PC-3 (cell line): ENCODE measurements at places on chromosomes 13 and 19. TPM values are rescaled to one million over a fixed set of nuclear protein-coding genes. Genes with fewer than 3 reads are reported as not detected.

RGL3 gene
- 23.5 and 24.2 TPM in 2 replicates for total RNA-seq

ZNF729 gene
- not detected in 2 replicates for total RNA-seq

PBX4 gene
- 6.9 TPM in 2 replicates for total RNA-seq

SULT2B1 gene
- 4.8 and 6.7 TPM in 2 replicates for total RNA-seq

WDR62 gene
- 13.3 and 13.9 TPM in 2 replicates for total RNA-seq

C19orf12 gene
- 11.8 and 25.2 TPM in 2 replicates for total RNA-seq

KMT5C gene
- total RNA-seq: 21.9 and 36.6 TPM in 2 replicates

SPACA4 gene
- not detected in 2 replicates for total RNA-seq

GRCh38 chr19:20315543-20315942 lies 148.5 kb downstream of the ZNF486 start:
- H3K27ac ChIP-seq: no peak overlapping the region
- H3K36me3 ChIP-seq: no peaks in the 10 kb centered on the region
- H3K27me3 ChIP-seq: no peaks in the 10 kb centered on the region
- H3K4me1 ChIP-seq: no peaks in the 10 kb centered on the region

DNA sequence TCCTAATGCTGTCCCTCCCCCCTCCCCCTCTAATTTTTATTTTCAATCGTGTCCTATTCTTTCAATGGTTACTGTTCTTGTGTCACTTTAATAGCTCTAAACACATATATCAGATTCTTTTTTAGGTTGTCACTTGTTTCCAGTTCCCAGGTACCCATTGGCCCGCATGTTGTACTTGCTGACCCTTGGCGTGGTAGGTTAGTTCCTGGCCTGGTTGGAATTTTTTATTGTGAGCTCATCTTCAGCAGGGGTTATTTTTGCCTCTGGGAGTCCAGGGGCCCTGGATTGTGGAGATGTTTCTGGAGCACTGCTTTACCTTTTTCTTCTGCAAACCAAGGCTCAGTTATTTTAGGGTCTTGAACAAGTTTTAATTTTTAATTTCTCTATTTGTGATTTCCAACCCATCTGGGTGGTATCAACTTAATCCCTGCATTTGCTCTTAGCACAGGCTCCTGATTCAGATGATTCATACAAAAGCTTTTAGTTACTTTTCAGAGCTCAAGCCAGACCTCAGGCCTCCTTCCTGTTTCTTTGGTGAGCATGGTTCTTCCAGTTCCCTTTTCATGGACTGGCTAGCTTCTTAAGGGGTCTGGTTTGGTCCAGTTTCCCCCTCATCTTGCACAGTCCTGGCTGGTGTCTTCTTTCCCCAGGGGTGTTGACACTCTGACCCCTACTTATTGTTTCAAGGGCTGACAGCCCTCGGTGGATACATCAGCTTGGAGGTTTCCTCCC lies 220.5 kb downstream of the TM9SF2 start:
- H3K36me3 ChIP-seq: no peaks in the 10 kb centered on the region
- H3K27me3 ChIP-seq: no peaks in the 10 kb centered on the region
- H3K4me1 ChIP-seq: no peaks in the 10 kb centered on the region
- H3K27ac ChIP-seq: no peak overlapping the region
- no peak overlapping the region for H3K4me3 ChIP-seq
- DNase-seq: no peak

DNA sequence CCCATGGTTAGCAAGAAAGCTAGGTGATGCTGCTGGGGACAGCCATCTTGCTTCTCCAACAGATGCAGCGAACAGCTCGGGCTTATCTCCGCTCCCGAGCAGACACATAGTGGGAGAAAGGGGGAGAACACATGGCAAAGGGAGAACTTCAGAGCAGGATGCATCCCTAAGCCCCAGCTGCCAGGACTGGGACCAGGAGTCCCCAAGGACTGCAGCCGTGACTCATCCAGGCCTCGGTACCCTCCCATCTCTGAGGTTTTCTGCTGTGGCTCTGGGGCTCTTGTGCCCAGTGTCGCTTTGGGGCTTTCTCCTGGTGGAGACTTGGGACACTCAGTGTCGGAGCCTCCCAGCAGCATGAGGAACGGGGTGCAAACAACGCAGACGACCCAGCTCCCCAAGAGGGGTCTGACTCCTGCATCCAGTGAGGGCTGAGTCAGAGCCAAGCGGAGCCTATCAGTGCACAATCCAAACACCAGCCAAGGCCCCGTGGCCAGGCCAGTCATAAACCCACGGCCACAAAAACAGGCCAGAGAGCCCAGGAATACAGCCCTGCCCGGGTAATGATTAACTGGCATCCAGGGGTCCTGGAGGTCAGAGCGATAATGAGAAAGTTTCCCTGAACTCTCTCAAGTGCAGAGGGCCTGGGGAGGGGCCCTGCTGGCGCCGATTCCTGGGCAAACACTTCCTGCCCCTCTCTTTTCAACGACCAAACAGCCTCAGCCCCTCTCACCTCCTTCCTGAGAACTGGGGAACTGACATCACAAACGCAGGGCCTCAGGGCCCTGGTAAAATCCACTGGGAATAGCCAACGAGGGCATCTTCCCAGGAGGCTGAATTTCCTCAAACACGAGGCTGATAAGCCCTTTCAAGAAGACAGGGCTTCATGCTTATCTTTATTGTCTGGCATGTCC lies 202.9 kb downstream of the USP12 start:
- no peaks in the 10 kb centered on the region for H3K36me3 ChIP-seq
- DNase-seq: no peak
- no peak overlapping the region for H3K27ac ChIP-seq
- no peaks in the 10 kb centered on the region for H3K27me3 ChIP-seq
- H3K4me1 ChIP-seq: no peaks in the 10 kb centered on the region

DNA sequence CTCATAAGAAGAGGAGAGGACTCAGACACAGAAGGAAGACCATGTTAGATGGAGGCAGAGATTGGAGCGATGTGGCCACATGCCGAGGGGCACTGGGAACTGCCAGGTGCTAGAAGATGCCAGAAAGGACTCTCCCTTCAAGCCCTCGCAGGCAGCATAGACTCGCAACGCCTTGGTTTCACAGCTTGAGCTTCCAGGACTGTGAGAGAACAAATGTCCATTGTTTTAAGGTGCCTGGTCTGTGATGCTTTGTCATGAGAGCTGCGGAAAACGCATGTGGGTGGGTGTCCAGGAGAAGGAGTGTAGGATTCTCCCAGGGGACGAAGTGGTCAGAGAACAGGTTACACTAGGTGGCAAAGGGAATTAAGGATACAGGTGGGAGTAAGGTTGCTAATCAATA lies 125.9 kb upstream of the USP29 start:
- no peaks in the 10 kb centered on the region for H3K27me3 ChIP-seq
- no peak overlapping the region for H3K27ac ChIP-seq
- no peak for DNase-seq
- no peaks in the 10 kb centered on the region for H3K36me3 ChIP-seq
- H3K4me3 ChIP-seq: no peak overlapping the region

- no peaks in the 10 kb centered on the region for H3K27me3 ChIP-seq
- no peaks in the 10 kb centered on the region; the same call in 1 of the 2 replicates for H3K4me1 ChIP-seq
- H3K36me3 ChIP-seq: no peaks in the 10 kb centered on the region; the same call in 1 of the 2 replicates
- H3K4me3 ChIP-seq: no peak overlapping the region
Observed at GRCh38 chr19:1674293-1674679, 21.9 kb upstream of the TCF3 start.

GRCh38 chr19:19485161-19485997 lies 30.0 kb downstream of the TSSK6 start:
- H3K4me1 ChIP-seq: peaks cover 22% of the 10 kb centered on the region
- H3K27ac ChIP-seq: no peak overlapping the region
- H3K4me3 ChIP-seq: no peak overlapping the region
- DNase-seq: no peak

GRCh38 chr19:19120308-19121231 lies 17.7 kb downstream of the TMEM161A start:
- no peak overlapping the region for H3K4me3 ChIP-seq
- no peaks in the 10 kb centered on the region for H3K4me1 ChIP-seq
- no peaks in the 10 kb centered on the region for H3K27me3 ChIP-seq
- DNase-seq: no peak

DNA sequence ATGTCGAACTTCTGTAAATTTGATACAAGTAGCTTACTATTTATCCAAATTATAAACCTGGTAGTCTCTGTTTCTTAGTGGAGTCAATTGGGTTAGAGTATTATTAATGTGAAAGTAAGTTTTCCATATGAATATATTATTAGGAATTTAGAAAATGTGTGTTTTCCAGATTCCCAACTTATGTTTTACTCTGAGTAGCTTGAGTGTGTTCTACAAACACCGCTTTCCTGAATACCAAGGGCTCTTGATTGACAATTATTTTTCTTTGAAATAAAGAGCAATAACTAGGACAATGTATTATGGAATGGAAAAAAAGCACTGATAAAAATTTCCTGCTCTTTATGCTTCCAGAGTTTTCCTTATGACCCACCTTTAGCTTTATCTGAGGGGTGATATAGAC lies 233.6 kb downstream of the POSTN start:
- H3K4me1 ChIP-seq: 0 out of 2 replicates have a peak, but pooled peaks cover 5% of the 10 kb centered on the region
- no peak for DNase-seq
- no peak overlapping the region for H3K4me3 ChIP-seq
- no peak overlapping the region for H3K27ac ChIP-seq
- no peaks in the 10 kb centered on the region for H3K36me3 ChIP-seq
- H3K27me3 ChIP-seq: 0 out of 2 replicates have a peak, but pooled peaks cover 4% of the 10 kb centered on the region

GRCh38 chr19:49557641-49558325 lies 22.6 kb downstream of the NOSIP start:
- no peak for DNase-seq
- no peak overlapping the region for H3K4me3 ChIP-seq
- H3K4me1 ChIP-seq: peaks cover 15% of the 10 kb centered on the region
- H3K36me3 ChIP-seq: peaks cover 39% of the 10 kb centered on the region
- no peak overlapping the region for H3K27ac ChIP-seq
- no peaks in the 10 kb centered on the region for H3K27me3 ChIP-seq

DNA sequence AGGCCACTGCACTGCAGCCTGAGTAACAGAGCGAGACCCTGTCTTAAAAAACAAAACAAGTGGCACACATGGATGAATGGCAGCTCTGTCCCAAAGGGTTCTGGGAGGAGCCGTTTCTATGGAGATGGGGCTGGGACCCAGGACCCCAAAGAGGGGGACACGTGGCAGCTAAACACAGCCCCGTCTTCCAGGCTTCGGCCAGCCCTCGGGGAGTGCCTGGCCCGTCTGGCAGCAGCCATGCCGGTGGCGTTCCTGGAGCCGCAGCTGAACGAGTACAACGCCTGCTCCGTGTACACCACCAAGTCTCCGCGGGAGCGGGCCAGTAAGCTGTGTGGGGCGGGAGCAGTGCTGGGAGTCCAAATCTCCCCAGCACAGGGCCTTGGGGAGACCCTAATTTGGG lies 82.4 kb downstream of the RYR1 start:
- no peaks in the 10 kb centered on the region for H3K36me3 ChIP-seq
- H3K27ac ChIP-seq: no peak overlapping the region
- DNase-seq: no peak
- H3K27me3 ChIP-seq: no peaks in the 10 kb centered on the region
- H3K4me1 ChIP-seq: no peaks in the 10 kb centered on the region
